Cerebellar cortex (tissue), 1 donor: ENCODE measurements at places on chromosomes 12 and 14.

DNA sequence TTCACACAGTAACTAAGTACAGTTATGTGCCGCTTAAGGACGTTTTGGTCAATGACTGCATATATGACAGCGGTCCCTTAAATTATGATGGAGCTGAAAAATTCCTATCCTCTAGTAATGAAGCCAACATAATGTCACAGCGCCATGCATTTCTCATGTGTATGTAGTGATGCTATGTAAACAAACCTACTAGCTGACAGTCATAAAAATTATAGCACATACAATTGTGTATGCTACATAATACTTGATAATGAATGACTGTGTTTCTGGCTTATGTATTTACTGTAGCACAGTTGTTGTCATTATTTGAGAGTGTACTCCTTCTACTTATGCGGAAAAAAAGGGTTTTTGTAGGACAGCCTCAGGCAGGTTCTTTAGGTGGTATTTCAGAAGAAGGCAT lies 99.7 kb downstream of the DACT1 start:
- DNase-seq: no peak

- no peak for DNase-seq
These were observed 36.0 kb upstream of the PSEN1 start for GRCh38 chr14:73100334-73100733.

DNA sequence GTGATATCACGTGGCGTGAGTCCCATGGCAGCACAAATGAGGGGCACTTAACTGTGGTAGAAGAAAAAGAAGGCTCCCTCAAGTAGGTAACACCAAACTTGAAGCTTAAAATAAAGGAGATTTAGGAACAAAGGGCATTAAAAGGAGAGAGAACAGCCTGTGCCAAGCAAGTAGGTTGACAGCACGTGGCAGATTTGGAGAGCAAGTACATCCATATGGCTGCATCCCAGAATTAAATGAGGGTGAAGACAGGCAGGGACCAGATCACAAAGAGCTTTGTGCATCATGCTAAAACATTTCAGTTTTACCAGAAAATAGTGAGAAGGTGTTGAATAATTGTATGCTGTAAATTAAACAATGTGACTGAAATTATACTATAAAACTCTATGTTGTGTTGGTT lies 32.8 kb downstream of the KCNMB4 start:
- DNase-seq: peak; percentile 87

- DNase-seq: no peak
These were observed 116.6 kb downstream of the NAV3 start for GRCh38 chr12:77947330-77947729.

GRCh38 chr14:66152302-66152701 lies 333.9 kb upstream of the CCDC196 start:
- DNase-seq: no peak

DNA sequence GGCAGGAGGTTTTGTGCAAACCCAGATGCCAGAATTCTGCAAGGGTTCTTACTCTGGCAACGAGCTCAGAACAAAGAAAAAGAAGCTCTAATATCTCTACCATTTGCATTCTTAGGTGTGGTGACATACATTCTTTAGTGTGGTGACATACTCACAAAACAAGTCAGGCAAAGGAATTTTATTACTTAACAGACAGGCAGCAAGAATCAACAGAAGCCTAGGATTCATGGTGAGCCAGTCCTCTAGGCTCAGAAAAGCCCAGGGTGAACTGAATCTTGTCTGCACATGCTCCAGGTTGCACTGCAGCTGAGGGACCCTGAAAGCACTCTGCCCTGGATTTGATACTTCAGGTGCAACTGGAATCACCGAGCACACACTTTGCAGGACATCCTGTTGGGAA lies 122.4 kb upstream of the PTPRQ start:
- DNase-seq: no peak

DNA sequence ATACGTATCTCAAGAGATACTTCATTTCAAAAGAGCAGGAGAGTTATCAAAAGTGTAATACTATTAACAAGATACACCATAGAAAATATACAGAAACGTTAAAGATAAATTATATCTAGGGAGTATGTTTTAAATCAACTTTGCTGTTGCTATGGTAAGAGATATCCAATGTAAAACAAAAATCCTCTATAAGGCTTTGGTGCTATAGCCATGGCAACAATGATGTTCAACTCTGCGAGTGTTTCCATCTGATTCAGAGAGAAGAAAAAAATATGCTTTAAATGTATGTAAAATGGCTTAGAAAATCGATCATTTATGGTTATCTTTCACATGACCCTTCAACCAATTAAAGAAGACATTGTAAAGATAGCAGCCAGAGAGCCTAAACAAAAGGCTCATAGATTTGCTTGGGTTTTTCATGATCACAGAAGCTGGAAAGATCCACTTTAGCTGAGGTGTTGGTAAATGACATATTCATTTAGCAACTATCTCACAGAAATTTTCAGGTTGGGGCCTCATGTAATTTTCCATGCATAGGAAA lies 387.0 kb upstream of the GARIN6 start:
- no peak for DNase-seq

DNA sequence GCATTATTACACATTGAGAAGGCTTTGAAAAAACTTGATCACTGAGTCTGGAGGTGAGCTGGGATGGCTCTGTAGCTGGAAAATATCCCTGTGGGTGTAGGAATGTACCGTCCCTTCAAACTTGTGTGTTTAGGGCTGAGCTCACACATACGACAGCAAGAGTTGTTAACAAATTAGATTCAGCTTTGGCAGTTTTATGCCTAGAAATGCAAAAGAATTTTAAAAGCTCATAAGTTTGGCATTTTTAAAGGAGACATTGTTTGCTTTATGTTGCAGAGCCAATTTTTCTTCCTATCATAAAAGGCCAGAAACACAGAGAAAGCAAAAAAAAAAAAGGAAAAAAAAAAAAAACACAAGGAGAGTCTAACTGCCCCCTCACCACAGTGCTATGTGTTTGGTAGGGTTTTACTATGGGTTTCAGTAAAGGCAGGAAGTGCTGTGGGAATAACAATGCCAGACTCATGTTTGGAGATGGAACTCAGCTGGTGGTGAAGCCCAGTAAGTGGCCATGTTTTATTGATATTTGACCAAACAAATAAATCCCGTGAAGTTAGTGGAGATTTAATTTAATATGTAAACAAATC lies 78.4 kb downstream of the DAD1 start:
- DNase-seq: no peak

DNA sequence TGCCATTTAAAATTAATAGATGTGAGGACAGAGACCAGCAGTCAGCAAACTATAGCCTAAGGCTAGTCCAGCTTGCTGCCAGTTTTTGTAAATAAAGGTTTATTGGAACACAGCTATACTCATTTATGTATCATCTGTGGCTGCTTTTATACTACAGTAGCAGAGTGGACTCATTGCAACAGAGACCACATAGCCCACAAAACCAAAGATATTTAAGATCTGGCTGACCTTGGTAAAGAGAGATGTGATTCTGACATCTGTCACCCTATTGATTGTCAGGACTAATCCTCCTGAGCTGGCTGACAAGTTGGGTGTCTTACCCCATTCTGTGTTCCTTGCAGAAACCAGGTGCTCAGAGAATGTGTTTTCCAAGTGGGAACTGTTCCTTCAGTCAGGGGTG lies 99.9 kb downstream of the BEGAIN start:
- no peak for DNase-seq

GRCh38 chr12:47164724-47165439 lies 85.1 kb upstream of the AMIGO2 start:
- DNase-seq: peak; percentile 26

- no peak for DNase-seq
These were observed 421.9 kb upstream of the PRICKLE1 start for GRCh38 chr12:43011383-43011926.

GRCh38 chr14:58994130-58994529 lies 194.3 kb upstream of the DAAM1 start:
- DNase-seq: no peak

- DNase-seq: no peak
These were observed 710.1 kb upstream of the STXBP6 start for GRCh38 chr14:25759920-25760655.

- DNase-seq: no peak
These were observed 58.7 kb upstream of the GZMB start for GRCh38 chr14:24692382-24693352.

GRCh38 chr12:62808166-62808879 lies 126.6 kb downstream of the PPM1H start:
- no peak for DNase-seq
